ENCODE measurements at places on chromosomes 6 and 20.

GRCh38 chr20:38755324-38755910 is 7.2 kb downstream of the ACTR5 start:
- DNase-seq = no peak

GRCh38 chr6:156688620-156688971 is 88.6 kb upstream of the ARID1B start:
- DNase-seq = no peak

DNA sequence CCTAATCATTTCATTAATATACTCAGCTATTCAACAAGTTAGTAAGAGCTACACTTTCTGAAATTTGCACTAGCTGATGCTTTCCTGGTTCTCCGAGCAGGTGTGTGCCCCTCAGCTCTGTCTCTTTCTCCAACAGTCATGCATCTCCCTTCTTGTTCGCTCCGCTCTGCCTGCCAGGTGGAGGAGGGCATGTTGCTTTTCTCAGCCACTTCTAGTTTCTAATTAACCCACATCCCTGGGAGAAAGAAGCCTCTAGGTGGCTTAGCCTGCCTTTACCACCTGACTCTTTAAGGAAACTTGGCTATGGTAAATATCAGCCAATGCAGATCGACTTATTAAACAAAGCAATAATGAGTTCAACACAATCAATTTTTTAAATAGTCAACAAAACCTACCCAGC is 34.2 kb downstream of the LRFN2 start:
- DNase-seq = no peak

GRCh38 chr20:3251806-3252205 is 12.8 kb upstream of the SLC4A11 start:
- no peak for DNase-seq

GRCh38 chr20:16419138-16419715 is 154.0 kb downstream of the KIF16B start:
- no peak for DNase-seq

DNA sequence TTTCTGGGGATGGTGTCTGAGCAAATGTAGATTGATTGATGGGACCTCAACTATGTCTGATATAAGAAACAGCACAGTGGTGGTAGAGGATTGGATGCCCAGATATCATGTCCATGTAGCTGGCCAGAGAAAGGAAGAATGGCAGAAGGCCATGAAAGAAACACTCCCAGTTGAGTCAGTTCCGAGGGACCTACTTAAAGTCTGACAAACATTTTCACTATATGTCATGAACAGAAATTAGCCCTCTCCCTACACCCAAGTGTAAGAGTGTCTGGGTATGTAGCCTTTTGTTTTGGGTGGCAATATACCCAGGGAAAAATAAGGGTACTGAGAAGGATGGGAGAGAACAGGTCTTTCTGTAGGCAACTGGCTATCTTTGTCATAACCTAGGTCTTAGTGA is 434.2 kb downstream of the BCKDHB start:
- no peak for DNase-seq

- DNase-seq = no peak
Measured at GRCh38 chr6:33329058-33329457, 11.5 kb upstream of the ZBTB22 start.

DNA sequence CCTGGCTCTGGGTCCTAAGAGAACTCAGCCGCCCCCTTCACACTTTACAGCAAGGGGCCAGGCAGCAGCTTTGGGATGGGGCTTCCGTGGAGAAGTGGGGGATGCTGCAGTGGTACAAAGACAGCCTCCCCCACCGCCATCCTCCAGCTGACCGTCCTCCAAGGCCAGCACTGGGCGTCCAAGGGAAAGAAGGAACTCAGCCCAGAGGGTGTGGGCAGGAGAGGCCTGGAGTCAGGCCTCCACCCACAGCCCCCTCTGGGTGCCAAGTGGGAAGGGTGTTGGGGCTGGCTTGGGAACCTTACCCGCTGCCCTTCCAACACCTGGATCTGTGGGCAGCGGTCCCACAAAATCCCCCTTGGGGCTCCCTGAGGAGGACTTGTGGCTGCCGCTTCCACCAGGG is 13.1 kb downstream of the STMN3 start:
- DNase-seq = no peak

DNA sequence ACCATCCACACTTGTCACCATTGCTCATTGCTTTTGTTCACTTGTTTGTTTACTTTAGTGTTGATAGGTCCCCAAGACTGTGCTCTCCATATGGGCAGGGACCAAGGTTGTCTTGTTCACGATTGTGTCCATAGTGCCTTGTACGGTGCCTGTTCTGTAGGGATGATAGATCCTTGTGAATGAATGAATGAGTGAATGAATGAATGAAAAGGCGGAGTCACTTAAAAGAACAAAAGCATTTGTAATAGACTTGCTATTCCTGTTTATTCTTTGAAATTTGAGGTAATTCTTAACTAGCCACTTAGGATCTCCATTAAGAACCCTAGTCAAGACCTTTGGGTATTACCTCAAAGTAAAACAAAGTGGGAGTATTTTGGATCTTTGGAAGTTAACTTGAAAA is 47.0 kb downstream of the UTRN start:
- no peak for DNase-seq

GRCh38 chr6:95093154-95093553 is 484.2 kb upstream of the MANEA start:
- no peak for DNase-seq

DNA sequence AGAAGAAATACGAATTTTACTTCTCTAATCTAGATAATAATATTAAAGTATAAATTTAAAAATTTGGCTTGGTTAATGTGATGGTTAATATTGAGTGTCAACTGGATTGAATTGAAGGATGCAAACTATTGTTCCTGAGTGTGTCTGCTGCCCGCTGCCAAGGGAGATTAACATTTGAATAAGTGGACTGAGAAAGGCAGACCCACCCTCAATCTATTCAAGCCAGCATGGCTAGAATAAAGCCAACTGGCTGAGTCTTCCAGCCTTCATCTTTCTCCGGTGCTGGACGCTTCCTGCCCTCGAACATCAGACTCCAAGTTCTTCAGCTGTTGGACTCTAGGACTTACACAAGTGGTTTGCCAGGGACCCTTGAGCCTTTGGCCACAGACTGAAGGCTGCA is 152.7 kb downstream of the TBXT start:
- DNase-seq = no peak

DNA sequence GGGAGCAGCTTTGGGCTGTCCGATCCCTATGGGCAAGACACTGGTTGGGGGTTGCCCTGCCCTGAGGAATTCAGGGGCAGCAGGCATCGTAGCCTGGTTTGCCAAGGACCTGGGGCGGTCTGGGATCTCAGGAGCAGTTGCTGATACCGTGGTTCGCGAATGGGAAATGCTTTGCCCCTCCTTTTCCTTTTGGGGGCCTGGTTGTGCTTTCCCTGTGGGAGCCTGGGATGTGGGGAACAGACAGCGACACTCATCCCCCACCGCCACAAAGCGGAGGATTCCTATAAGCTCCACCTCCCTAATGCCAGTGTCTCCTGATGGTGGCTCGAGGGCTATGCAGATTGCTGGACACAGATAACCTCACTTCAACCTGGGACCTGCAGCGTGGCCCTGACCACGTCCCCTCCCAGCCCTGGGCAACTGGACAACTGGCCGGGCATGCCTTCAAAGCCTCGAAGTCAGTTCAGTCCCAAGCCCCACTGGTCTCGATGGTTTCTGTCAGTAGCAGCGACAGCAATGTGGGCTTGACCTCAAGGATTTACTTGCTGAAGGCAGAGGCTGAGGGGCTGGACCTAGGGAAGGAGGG is 3.3 kb downstream of the CEBPB start:
- no peak for DNase-seq

DNA sequence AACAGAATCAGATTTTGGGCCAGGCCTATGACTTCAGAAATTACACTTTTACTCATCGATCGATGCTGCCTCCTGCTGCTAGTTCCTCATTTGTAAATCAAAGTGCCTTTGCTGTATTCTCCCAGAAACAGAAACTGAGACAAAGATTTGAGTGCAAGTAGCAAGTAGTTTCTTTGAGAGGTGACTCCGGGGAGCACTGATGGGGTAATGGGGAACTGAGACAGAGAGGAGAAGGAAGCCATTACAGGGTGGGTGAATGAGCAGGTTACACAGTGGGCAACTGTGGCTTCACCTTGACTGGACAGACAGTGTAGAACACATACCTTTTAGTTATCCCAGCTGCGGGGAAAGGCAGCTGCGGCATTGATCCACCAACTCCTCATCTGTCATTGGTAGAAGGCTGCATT is 9.7 kb upstream of the CD40 start:
- no peak for DNase-seq

DNA sequence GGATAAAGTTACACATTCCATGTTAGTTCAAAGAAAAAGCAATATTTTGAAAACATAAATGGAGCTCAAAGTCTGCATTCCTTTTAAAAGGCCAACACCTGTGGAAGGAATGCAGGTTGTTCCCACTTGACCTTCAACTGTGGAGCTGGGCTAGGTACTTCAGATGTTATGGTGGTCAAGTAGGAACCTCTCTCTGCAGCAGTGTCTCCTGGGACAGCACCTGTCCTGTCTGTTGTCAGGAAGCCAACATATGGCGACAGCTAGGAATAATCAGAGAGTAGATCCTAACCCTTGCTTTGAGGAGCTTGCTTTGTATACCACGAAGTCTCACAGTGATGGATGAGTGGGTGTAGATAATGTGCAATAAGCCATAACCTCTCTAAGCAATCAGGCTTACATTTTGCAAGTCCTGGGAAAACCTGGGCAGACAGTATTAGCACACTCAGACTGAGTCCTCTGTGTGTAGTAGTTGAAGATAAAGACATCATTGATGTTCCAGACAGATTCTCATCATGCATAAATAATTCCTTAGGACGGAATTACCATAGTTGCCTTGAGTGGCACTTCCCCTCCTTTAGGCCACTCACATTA is 347.5 kb downstream of the PRL start:
- DNase-seq = no peak

GRCh38 chr20:4089756-4090487 is 74.6 kb upstream of the RNF24 start:
- DNase-seq = no peak

- no peak for DNase-seq
Measured at GRCh38 chr20:46351357-46352058, 43.2 kb upstream of the CDH22 start.

DNA sequence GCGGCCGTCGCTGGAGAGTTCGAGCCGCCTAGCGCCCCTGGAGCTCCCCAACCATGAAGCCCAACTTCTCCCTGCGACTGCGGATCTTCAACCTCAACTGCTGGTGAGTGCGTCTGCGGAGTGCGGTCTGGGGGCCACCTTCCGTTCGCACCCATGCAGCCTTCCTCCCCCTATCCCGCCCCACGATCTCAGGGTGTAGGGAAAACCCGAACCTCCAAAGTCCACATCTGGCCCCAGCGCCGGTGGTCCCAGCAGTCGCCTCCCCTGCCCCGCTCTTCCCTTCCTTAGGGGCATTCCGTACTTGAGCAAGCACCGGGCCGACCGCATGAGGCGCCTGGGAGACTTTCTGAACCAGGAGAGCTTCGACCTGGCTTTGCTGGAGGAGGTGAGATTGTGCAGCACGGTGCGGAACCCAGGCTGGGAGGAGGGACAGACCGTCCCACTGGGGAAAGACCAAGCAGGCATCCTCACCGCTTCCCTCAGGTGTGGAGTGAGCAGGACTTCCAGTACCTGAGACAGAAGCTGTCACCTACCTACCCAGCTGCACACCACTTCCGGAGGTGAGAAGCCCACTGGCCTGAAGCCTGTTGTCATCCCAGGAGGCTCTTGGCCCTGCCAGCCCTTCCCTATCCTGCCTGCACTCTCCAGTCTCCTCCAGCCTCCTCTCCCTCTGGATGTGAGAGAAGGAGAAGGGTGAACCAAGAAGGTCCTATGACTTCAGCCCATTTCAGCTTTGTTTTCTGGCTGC is 719 bp downstream of the SMPD2 start:
- DNase-seq = no peak

GRCh38 chr6:84601366-84601765 is 163.0 kb downstream of the TBX18 start:
- DNase-seq = no peak

GRCh38 chr6:12178521-12178920 is 111.6 kb upstream of the EDN1 start:
- no peak for DNase-seq

DNA sequence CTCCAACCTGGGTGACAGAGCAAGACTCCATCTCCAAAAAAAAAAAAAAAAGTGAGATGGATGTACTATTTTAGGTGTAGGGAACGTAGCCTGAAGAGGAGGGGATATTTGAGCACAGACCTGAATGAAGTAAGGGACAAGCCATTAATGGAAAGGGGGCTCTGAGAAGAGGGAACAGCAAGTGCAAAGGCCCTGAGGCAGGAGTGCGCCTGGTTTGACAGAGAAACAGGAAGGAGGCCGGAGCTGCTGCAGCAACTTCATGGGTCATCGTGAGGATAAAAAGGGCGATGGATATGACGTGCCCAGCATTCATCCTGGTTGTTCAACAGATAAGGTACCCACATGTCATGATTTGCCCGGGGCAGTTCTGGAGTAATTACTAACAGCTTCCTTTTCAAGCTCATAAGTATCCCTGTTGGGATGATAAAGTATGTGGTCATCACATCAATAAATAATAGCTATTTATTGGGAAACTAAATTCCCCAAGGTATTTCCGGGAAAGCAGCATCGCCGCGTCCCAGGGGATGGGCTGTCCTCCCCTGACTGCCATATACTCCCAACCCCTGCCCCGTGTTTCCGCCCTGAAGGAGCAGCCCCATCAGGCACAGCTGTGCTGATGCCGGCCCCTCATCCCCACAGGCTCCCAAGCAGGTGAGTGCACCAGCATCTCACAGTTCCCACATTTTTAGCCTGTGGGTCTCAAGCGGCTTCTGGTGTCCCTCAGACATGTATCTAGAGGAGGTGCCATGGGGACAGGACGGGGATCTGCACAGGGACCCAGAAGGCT is 43.4 kb downstream of the DLGAP4 start:
- no peak for DNase-seq

- no peak for DNase-seq
Measured at GRCh38 chr6:148689168-148689567, 57.7 kb upstream of the UST start.

GRCh38 chr20:57022306-57022705 is 244.1 kb downstream of the BMP7 start:
- no peak for DNase-seq

GRCh38 chr6:34695729-34696188 is 808 bp downstream of the ILRUN start:
- no peak for DNase-seq

DNA sequence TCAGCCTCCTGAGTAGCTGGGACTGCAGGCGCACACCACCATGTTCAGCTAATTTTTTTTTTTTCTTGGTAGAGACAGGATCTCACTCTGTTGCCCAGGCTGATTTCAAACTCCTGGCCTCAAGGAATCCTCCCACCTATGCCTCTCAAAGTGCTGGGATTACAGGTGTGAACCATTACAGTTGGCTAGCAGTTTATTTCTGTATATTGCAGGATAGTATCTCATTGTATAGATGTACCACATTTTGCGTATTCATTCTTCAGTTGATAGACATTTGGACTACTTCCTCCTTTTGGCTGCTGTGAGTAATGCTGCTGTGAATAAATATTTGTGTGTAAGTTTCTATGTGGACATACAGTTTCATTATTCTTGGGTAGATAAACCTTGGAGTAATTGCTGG is 32.9 kb downstream of the ASXL1 start:
- DNase-seq = no peak

DNA sequence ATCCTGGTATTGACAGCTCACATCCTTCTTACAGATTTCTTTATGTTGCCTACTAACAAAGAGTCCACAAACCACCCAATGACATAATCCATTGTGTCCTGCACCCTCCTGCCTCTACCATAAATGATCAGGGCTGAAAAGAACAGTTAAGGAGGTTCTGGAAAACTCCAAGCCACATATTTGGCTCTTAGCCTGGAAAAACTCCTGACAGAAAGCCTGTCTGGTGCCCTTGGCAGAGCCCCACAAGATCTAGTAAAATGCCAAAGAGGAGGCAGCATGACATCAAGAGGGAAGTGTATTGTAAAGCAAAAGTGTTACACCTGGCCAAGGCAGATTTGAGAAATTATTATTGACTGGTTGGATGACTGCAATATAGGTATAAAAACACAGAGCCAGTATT is 126.4 kb upstream of the VGLL2 start:
- no peak for DNase-seq

Data from activated CD4-positive, CD25-positive, alpha-beta regulatory T cell treated with anti-CD3 and anti-CD28 coated beads, Interleukin-2, amount 50 U/mL, for 16 hours (primary cell).